ENCODE measurements at places on chromosomes 2 and 18.

DNA sequence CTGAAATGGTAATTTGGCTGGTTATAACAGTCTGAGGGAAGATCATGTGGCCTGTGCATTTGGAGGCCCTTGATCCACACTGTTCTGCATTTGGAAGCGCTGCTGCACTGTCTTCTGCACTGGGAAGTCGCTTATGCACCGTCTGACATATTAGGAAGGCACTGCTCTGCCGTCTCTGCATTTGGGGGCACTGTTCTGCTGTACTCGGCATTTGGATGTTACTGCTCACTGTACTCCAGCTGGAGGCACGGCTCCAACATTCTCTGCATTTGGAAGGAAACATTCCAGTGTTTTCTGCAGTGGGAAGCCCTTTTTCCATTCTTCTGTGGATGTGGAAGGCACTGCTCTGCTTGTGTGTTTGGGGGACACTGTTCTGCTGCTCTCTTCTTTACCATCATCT, 9.6 kb upstream of the PROM2 start:
- DNase-seq = no peak

GRCh38 chr2:181457741-181458425, 697 bp downstream of the ITGA4 start:
- DNase-seq = no peak

GRCh38 chr2:1793868-1794445, 49.6 kb upstream of the PXDN start:
- DNase-seq = no peak

- no peak for DNase-seq
These were observed 20.4 kb upstream of the CABLES1 start for GRCh38 chr18:23114911-23115310.

DNA sequence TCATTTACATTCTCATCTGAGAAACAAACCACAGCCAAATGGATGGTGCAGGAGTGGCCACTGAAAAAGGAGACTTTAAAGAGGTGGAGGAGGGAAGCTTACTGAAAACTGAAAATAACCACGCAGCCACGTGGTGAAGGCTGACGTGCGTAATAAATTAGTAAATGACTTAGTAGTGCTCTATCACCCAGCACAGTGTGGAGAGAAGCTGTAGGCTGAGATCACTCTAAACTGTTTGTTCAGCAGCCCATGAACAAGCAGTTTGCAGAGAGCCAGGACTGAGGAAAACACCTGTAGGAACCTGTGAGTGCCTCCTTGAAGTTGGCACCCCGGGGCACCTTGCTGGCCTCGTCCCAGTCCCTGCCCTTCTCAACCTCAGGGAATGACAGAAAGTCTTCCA, 193.0 kb downstream of the TXNL1 start:
- no peak for DNase-seq

GRCh38 chr2:152730591-152731333, 12.3 kb downstream of the ARL6IP6 start:
- DNase-seq = no peak

DNA sequence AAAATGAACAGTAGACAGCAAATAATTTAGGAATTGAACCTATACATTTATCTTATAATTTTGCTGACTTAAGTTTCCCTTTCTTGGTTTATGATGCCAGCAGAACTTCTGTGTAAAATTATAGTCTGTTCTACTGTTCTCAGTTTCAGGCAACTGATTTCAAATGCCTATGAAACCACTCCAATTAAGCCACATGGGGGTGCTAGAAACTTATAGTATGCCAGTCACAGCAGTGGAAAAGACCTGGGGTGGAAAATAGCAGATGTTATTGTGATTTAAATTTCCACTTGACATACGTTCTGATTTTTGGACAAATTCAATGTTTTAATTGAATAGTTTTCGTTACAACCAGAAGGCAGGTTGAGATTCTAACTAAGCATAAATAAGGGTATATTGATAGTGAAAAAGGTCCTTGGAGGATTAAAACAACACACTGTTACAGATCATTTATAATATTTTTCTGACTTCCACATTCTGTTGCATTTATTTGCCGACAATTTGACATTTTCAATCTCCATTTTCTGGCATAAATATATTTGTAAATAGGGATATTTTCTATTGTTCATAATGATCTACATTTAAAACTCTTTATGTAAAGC, 61.4 kb downstream of the CPS1 start:
- no peak for DNase-seq

GRCh38 chr2:134669731-134670669, 48.8 kb downstream of the TMEM163 start:
- DNase-seq = no peak

- DNase-seq = no peak
These were observed 182.3 kb upstream of the PGAP1 start for GRCh38 chr2:197108758-197109157.

- DNase-seq = no peak
These were observed 17.5 kb downstream of the TRAPPC12 start for GRCh38 chr2:3396920-3397559.

DNA sequence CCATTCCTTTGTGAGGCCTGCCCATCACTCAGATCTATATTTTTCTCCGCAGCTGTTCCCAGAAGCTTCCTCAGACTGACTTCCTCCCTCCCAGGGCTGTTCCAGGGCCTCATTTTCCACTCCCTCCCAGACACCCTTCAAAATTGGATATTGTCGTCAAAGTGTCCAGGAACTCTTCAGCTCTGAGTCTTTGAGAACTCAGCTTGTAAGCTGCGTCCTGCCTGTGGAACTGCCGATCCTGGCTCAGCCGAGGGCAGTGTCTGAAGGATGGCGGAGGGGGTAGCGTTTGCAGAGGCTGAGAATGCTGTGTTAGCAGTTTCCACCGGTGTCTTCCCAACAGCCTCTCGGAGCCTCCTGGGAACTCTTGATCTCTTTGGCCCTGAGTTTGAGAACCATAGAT, 27.1 kb downstream of the NCK2 start:
- DNase-seq = no peak

DNA sequence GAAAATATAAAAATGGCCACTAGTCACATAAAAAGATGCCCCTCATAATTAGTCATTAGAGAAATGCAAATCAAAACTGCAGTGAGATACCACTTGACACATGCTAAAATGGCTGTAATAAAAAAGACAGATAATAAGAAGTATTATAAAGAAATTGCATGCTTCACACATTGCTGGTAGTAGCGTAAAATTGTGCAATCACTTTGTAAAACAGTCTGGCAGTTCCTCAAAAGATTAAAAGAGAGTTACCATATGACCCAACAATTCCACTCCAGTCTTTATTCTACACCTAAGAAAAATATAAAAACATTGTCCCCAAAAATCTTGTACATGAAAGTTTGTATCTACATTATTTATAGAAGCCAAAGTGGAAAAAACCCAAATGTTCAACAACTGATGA, 170.6 kb upstream of the FIGN start:
- no peak for DNase-seq

- DNase-seq = no peak
These were observed 120.6 kb upstream of the MYCN start for GRCh38 chr2:15819562-15820256.

DNA sequence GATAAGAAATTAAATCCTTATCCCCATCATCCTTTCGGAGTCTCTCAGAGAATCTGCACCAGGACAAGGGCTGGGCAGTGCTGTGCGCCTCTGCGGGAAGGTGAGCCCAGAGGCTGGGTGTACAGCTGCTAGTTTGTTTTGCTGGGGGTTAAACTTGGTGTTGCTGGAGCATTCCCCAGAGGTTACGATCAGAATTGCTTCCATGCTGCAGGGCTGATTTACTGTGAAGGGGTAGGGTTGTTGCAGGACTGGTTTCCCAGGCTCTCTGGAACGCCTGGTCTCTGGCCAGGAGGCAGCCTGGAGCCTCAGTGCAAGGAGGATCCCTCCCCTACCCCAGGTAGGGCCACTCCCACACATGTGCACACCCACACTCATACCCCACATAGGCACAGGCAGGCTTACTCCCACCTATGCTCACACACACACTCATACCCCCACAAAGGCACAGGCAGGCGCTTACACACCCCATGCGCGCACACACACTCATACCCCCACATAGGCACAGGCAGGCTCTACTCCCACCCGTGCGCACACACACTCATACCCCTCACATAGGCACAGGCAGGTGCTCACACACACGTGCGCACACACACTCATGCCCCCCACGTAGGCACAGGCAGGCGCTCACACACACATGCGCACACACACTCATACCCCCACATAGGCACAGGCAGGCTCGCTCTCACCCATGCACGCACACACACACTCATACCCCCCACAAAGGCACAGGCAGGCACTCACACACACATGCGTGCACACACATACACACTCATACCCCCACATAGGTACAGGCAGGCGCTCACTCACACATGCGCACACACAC, 11.3 kb downstream of the CNNM4 start:
- DNase-seq = no peak

DNA sequence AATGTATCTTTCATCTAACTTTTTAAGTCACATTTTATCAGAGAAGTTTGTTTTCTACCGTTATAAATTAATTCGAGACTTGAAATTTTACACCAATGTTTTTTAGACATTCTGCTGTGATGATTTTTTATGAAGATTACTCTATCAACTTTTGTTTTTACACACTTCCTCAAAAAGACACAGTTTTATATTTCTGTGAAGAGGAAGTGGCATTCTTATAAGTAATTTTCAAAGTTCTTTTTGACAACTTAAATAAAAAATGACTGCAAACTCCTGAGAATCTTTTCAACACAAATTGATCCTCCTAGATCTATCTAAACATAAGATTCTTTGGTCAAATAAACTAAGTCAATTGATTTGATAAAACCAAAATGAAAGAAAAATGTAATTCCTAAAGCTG, 13.7 kb downstream of the ANKRD44 start:
- no peak for DNase-seq

- no peak for DNase-seq
These were observed 43.1 kb downstream of the VSNL1 start for GRCh38 chr2:17583646-17584045.

GRCh38 chr2:117523267-117523666, 291.2 kb upstream of the DDX18 start:
- peak; percentile 16 for DNase-seq

DNA sequence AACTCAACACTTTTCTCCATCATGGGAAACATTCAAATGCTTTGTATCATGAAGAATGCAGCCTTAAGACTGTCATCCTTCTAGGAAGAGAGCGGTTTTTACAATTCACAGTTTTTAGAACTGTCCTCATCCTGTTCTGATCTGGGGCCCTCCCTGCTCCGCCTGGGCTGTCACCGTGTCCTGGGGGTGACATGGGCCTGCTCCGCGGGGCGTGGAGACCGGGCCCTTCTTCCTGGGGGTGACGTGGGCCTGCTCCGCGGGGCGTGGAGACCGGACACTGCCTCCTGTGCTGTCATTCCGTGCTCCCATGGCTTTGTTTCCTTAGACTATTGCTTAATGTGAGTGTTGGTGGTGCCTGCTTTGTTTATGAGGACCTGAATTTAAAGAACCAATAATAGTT, 122.8 kb downstream of the TMEM18 start:
- no peak for DNase-seq

- DNase-seq = no peak
These were observed 182.4 kb downstream of the CELF4 start for GRCh38 chr18:37383036-37383785.

- DNase-seq = no peak
These were observed 24.9 kb upstream of the TWIST2 start for GRCh38 chr2:238822955-238823354.

DNA sequence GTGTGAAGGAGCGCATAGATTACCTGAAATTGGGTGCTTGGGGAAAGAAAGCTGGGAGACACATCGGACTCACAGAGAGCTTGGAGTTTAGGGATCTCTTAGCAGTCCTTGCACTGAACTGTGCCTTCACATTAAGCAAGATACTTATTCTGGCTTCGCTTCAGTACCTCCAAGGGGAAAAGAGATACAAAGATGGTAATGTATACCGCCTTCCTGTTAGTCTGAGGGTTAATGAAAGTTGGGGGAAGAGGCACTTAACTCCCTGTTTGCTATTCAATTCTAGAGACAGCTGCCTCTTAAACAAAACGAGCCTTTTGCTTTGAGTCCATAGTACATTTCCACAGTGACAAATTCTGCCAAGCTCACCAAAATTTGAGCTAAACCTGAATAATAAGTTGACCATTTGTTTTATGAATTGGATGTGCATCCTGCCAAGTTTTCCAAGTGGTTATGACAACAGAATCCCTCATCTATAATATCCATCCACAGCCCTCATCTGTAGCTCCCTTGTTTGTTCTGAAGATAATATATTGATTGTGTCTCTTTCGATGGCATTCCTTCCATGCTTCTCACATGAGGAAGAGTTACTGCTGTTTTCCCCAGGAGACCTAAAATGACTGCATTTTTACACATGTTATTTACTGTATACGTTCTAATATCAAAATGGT, 287.1 kb upstream of the ATP5MC3 start:
- DNase-seq = no peak

GRCh38 chr18:79503406-79503805, 107.7 kb downstream of the NFATC1 start:
- DNase-seq = no peak

DNA sequence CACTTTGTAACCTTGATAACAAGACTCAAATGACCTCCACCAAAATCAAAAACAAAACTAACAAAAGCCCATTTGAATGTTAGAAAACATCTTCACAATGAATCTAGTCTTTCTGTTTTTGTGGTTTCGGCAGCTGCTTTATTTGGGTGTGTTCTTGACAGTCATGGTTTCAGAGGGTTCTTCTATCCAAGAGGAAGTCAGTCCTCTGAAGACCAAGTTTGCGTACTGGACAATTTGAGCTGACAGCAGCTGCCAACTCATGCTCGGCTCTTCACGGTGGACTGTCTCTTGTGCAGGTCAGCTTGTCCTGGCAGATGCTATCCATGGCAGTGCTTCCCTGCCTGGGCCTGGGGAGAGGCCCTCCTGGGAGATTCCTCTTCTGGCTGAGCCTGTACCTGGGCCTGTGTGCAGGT, 91.0 kb downstream of the TMEM17 start:
- no peak for DNase-seq

DNA sequence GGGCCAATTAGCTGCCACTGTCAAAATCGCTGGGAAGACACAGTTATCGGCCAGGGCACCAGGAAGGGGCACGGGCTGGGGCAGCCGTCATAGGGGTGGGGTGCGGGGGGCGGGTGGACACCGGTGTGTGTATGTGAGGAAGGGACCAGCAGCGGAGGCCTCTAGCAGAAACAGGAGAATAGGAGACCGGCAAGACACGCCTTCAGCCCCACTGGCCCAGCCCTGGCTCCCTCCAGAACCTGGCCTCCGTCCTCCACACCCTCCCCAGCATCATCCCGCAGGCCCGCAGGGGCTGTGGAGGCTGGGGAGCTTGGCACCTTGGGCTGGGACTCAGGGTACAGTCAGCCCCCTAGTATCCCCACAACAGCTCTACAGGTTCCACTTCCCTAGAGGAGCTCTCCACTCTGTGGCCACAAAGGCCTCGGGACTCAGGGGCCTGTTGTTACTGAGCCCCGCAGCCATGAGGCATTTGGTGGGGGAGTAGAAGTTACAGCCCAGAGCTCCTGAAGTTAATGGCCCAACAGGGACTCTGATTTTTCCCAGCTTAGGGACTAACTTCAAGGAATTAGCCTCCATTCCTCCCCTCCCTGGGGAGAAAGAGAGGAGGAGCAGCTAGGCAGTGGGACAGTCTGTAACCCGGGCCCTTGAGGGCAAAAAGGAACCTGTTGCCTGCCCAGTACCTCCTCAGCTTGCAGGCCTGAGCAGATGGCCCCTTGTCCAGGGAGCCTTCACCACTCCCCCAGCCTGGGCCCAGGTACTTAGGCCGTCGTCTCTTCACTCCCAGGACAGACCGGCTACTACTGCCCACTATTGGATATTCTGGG, 19.9 kb downstream of the SH2D6 start:
- DNase-seq = no peak

GRCh38 chr2:237261327-237261726, 152.6 kb downstream of the COL6A3 start:
- DNase-seq = no peak

Data from NCI-H1048 (cell line).